Stimulated activated CD8-positive, alpha-beta memory T cell treated with anti-CD3 and anti-CD28 coated beads, Interleukin-7, amount 100 ng/mL, for 1 hour (primary cell): ENCODE measurements at places on chromosomes 7 and 10.

DNA sequence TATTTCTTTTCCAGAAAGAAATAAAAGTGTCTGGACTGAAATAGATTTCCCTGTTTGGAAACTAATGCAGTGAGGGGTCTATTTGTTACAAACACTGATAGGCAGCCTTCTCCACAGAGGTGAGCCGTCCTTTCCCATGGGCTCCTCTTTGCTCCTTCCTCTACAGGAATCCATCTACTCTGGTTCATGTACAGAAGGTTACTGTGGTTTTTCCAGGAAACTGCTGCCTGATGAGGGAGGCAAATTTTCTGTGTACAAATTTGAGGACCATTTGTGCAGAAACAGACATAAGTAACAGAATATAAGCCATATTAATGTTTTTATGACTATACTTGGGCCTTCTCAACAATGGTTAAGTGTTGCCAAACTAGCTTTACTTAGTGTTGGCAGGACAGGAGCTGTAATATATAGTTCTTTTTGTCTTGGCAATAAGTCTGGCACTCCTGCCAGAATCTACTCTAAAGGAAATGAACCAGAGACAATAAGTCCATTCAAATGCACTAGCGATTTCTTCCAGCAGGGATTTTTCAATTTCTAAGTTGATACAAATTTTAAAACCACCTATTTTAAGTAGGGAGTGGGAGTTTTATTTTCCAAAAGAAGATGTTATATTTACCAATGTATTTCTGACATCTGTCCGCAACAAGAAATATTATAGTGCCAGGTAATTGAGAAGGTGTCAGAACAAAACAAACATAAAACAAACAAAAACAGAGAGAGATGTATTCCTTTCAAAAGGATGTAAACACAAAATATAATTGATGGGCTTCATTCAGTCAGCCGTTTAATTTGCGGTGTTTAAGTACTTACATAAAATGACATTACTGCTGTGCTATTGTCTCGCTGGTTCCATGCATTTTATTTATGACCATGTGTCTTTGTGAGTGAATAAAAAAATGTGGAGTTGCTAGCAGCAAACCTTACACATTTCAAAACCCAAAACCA is 91.0 kb upstream of the NFE2L3 start:
- DNase-seq = no peak

DNA sequence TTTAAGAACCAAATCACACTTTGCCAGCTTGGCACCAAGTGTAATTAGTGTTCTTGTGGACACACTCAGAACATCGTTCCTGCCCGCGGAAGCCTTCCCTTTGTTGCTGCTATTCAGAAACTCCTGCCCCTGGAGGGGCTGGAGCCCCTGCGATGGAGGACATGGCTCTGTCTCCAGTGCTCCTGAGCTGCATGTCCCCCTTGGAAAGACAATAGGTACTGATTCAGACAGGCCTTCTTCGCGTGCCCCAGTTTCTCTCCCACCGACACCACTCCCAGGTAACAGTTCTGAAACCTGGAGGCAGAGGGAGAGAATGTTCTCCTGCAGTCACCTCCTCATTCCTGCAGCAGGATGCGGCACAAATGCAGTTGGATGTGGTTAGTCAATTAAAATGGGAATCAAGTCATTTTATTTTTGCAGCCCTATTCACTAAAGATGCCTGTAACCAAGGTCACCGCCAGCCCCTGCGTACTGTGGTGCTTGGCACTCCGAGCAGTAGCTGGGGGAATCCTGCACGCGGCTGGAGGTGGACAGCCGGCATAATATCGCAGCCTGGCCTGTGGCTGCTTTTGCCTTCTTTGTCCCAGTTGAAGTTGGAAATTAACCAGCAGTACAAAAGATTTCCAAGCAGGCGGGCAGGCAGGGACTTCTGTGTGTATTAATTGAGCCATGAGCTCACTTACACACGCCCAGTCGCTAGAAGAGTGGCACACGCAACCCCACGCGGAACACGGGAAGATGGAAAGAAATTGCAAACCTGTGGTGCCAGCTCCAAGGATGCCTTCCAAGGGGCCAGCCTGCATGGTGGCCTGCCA is 205.7 kb downstream of the EBF3 start:
- no peak for DNase-seq

DNA sequence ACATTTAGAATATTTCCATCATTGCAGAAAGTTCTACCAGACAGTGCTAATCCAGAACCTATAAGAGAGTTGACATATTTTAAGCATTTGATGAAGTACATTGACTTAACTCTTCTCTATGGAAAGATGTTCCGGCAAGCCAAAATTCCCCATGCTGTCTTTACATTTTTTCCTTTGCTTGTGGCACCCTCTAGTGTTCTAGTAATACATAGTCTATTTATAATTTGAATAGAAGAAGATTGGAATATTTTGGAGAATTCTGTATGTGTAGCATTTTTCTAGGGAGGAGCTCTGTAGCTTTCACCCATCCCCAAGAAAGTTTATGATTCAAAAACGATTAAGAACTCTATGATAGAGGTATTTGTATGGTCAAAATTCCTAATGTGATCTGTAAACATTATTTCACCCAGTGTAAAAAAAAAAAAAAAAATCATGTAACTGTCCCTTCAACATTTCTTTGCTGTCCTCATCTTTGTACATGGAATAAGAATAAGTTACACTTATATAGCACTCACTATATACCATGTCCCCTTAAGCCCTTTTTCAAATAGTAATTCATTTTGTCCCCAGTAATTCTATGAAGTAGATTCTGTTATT is 33.2 kb downstream of the NRF1 start:
- DNase-seq = no peak

DNA sequence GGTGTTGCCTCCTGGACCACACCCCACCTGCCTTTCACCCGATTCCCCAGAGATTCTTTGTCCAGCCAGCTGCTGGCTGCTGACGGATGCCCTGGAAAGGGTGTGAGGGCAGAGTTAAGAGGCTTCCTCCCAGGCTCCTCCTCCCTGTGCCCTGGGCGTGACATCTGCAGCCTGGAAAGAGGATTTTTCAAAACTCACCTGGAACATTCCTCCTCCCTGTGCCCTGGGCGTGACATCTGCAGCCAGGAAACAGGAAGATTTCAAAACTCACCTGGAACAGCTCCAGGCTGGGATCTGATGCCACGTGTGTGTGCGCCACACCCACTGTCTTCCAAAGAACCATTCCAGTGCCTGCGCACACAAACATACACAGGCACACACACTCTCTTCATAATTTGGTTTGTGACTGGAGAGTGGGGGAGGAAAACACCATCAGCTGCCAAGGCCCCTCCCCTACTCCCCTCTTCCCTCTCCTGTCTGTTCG is 5.2 kb downstream of the MARVELD1 start:
- no peak for DNase-seq

DNA sequence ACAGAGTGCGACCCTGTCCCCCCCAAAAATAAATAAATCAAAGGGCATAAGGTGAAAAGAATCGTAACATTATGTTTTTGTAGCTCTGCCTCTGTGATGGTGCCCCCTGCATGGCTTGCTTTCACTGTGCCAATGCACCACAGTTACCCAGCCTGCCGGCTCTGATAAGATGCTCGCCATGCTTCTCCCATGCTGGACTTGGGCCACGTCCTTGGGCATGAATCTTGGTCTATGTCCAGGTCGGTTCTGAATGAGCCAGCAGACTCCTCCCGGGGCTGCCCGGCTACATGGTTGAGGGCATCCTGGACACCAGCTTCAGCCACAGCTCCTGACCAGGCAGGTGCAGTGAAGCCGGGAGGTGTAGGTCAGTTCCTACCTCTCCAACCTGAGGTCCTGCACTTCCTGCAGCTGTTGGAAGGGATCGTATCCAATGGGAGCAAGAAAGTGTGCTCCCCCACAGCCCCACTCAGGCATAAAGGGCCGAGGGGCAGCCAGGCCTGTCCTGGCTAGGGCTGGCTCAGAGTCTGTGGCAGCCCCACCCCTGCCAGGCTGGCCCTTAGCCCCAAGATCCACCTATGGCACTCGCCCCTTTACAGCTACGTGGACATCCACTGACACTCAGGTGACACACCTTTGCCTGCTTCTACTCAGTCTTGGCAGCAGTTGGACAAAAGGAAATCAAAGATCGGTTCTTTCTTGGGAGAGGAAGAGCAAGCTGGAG is 34.1 kb downstream of the CHST3 start:
- DNase-seq = no peak

DNA sequence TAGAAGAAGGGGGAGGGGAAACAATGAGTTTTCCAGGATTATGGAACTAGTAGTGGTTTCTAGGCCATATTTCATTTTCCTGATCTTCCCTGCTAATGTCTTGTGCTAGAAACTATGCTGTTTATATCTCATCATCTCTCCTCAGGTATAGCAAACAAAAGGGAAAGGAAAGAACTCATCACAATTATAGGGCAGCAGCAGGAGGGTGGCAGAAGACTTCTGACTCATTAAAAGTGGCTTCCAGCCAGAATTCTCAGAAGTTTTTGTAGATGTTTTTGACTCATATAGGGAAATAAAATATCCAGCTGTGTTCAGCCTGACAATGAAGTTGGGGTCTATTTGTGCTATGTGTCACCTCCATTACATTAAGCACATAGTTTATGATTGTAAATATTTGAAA is 6.5 kb downstream of the AHR start:
- DNase-seq = no peak

- DNase-seq = no peak
These were observed 14.9 kb downstream of the CARD11 start for GRCh38 chr7:3028758-3029093.

GRCh38 chr7:3193379-3194120 is 107.5 kb upstream of the SDK1 start:
- DNase-seq = no peak

- no peak for DNase-seq
These were observed 217.4 kb downstream of the GRM8 start for GRCh38 chr7:127035203-127035849.

GRCh38 chr10:123227706-123228105 is 73.5 kb downstream of the BUB3 start:
- DNase-seq = no peak
